ENCODE measurements at places on chromosomes 7 and 10. TPM values are rescaled to one million over a fixed set of nuclear protein-coding genes. Genes with fewer than 3 reads are reported as not detected.

PAPOLB gene
- not detected for total RNA-seq

ADRB1 gene
- total RNA-seq: 2.3 TPM

MARCHF5 gene
- 30.4 TPM for total RNA-seq

TMEM236 gene
- 0.64 TPM for total RNA-seq

PDZD7 gene
- total RNA-seq: 1.5 TPM

TMEM229A gene
- total RNA-seq: 0.88 TPM

PLEKHS1 gene
- total RNA-seq: not detected

POLR2J2 gene
- 13.7 TPM for total RNA-seq

NUPR2 gene
- not detected for total RNA-seq

TEX47 gene
- not detected for total RNA-seq

GSTO2 gene
- total RNA-seq: 1.1 TPM

ADRA2A gene
- total RNA-seq: 0.67 TPM
